ENCODE measurements at places on chromosomes 6 and 20.

- DNase-seq = no peak
Observed at GRCh38 chr6:101086473-101086872, 205.3 kb upstream of the ASCC3 start.

GRCh38 chr6:1396952-1397868 is 7.8 kb downstream of the FOXF2 start:
- peak; percentile 80 for DNase-seq

GRCh38 chr20:37494301-37494700 is 26.7 kb upstream of the NNAT start:
- no peak for DNase-seq

DNA sequence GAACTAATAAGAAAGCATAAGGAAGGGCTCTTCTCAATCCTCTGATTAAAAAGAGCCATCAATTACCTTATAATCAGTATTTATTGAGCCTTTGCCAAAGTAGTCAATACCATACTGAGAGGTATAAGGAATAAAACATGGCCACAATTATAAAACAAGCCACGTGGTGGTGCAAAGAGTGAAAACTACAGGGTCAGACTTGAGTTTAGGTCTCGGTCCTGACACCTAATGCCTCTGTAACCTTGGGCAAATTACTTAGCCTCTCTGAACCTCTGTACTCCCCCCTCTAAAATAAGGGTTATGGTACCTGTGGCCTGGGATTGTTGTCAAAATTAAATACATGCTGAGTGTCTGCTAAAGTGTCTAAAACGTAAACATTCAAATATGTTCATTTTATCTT is 11.8 kb downstream of the TRIM10 start:
- DNase-seq = no peak

DNA sequence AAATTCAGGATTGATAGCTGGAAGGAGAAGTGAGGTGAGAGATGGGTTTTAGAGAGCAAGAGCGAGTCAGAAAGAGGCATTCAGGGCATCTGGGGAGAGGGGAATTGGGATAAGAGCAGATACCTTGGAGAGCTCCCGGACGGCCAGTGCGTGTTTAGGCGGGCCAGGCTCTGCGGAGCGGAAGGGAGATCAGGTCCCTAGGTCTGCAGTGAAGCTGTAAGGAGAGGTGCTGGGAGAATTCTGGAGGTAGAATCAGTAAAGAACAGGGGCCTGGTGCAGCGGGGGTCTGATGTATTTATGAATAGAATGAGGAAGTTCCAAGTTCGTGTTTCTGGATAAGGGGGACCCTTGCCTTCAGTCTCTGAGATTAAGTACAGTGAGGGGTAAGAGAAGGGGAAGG is 47.4 kb upstream of the FAM83D start:
- peak; percentile 70 for DNase-seq

DNA sequence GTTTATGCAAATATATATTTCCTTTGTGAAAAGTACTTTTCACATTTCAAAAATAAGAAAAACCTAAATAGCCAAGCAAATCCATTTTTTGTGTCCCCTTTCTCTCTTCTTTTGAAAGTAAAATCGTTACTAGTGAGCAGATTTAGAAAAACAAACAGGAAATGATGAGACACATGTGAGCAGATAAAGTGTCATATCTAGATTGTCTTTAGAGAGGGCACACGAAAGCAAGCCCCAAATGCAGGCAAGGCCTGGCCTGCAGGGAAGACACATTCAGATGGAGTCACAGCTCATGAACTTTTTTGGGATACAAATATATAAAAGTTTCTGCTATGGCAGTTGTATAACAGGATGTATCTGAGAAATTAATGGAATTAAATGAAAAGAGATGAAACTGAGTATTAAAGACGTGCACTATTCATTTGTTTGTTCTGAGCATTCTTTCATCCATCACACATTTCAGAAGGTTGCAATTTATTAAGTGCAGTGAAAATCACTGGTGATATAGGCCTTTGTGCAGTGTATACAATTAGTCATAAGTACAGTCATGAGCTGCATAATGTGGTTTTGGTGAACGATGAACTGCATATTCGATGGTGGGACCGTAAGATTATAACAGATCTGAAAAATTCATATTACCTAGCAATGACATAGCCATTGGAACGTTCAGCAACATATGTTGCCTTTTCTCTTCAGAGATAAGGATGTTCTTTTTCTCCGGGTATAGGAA is 101.4 kb downstream of the PACRG start:
- no peak for DNase-seq

DNA sequence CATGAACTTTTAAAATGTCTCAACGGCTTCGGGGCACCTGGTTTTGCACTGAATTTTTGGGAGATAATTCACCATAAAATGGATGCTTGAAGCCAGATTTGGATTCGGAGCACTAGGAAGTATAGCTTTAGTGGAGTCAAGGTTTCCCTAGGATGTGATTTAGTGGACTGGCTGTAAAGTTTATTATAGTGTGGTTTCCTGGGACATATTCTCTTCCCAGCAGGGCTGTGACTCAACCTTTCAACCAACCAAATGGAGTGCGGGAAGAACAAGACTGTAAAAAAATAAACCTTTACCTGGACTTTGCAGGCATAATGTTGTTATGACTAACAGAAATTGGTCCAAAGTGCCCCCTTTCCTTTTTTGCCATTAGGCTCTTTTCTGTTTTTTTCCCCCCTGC is 327.4 kb upstream of the MAN1A1 start:
- DNase-seq = no peak

- peak; percentile 31 for DNase-seq
Observed at GRCh38 chr6:20811109-20811761, 277.0 kb downstream of the CDKAL1 start.

All from WTC11 (cell line).